Mucosa of gallbladder (tissue), 1 donor: ENCODE measurements at places on chromosomes 3 and 15. TPM values are rescaled to one million over a fixed set of nuclear protein-coding genes. Genes with fewer than 3 reads are reported as not detected.

GRCh38 chr3:45908761-45909160 is 22.4 kb downstream of the CCR9 start:
- DNase-seq = no peak

- no peak for DNase-seq
These were observed 28.3 kb downstream of the TSEN2 start for GRCh38 chr3:12512534-12513118.

DNA sequence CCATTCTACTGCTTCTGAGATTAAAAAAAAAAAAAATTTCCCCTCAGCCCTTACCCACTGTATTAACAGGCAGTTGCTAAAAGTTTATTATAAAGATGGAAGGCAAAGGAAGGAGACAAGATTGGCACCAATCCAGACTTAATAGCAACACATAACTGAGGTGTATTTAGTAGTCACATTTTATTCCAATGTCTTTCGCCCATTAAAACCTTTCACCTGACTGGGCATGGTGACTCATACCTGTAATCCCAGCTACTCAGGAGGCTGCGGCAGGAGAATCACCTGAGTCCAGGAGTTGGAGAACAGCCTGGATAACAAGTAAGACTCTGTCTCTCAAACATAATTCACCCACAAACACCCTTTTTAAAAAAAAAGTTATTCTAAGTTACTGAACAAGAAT is 4.4 kb downstream of the ACAP2 start:
- no peak for DNase-seq

DNA sequence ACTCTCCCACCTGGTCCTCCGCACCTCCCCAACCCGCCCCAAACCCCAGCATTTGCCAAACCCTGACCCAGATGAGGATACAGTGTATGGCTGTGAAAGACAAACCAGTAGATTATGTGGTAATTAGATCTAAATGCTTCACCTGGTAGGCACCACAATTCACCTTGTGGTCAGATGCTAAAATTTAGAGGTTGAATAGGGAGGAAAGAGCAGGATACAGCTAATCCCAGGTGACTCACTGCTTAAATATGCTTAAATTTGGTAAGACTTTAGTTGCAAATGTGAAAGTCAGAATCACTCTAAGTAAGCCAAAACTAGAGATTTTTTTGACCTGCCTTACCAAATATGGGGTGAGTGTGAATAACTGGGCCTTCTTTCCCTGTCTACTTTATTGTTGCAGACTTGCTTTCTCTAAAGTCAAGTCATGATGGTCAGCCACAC is 105.5 kb downstream of the MME start:
- DNase-seq = no peak

GRCh38 chr3:50660386-50660785 is 14.3 kb upstream of the DOCK3 start:
- no peak for DNase-seq

GRCh38 chr3:8238432-8238831 is 263.2 kb upstream of the LMCD1 start:
- DNase-seq = no peak

DNA sequence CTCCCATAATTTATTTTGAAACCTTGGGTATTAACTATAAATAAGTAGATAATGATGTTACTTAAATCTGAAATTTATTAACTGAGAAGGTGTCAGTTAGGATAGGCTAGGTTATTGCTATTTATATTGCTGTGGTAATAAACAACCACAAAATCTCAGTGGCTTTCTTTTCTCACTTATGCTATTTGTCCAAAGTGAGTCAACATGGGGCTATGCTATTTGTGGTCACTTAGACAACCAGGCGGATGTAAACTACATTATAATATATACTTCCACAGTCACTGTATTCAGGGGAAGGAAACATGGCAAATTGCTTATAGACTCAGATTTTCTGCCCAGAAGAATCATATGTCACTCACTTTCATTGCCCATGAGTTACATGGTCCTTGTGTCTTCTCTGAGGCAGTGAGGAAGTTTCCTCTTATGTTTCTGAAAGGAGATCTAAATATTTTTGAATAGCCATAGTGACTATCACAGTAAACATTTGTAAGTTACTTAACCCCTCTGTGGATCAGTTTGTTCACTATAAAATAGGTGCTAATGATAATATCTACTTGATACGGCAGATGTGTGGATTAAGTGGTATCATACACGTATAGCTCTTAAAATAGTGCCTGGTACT is 19.8 kb downstream of the HMG20A start:
- no peak for DNase-seq

GRCh38 chr3:144097163-144097562 is 125.5 kb downstream of the DIPK2A start:
- no peak for DNase-seq

- no peak for DNase-seq
These were observed 31.6 kb downstream of the PRKCD start for GRCh38 chr3:53192608-53193007.

GRCh38 chr3:39191111-39191510 is 1.3 kb downstream of the XIRP1 start:
- no peak for DNase-seq

GRCh38 chr3:177538750-177539730 is 341.8 kb upstream of the TBL1XR1 start:
- no peak for DNase-seq

GRCh38 chr3:126360046-126360713 is 3.0 kb upstream of the KLF15 start:
- no peak for DNase-seq

GRCh38 chr3:138184994-138185393 is 2.1 kb upstream of the ARMC8 start:
- no peak for DNase-seq

The SKOR1 gene
- 0.43 TPM for total RNA-seq

The ADAMTS17 gene
- total RNA-seq = 3.6 TPM

The KLHL40 gene
- not detected for total RNA-seq
